ENCODE measurements at places on chromosomes 3 and 15.

DNA sequence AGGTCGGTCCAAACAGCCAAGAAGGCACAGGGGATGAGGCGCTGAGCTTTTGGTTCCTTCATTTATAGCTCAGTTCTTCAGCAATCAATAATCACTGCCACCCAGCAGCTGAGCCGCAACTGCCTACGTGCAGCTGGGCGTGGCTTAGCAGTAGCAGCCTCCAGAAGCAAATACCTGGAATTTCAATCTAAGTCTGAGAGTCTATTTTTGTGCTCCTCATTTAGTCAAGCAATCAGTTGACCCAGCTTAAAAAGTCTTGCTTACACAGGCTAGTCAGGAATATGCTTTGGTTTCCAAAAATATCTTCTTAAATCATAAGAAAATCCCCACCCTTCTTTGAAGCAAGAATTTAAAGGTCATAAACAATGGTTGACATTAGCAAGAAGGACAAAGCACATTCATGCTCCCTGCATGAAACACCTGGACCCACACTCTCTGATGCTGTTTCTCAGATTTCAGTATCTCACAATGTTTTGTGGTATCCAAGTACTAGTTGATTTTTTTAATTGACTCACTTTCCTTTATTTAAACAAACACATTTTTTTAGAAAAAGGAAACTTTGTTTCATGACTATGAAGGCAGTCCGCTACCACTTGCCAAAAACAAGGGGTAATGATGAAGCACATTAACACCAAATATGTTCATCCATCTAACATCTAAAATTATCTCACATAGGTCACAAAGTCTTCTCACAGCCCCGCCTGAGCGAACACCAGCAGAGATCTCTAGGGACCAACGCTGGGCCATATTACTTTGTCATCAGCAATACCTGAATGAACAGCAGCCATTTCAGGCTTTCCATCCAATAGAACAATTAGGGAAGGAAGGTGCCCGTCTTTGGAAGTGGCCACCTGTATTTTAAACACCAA, 106.1 kb downstream of the OXNAD1 start:
- no peak for DNase-seq

DNA sequence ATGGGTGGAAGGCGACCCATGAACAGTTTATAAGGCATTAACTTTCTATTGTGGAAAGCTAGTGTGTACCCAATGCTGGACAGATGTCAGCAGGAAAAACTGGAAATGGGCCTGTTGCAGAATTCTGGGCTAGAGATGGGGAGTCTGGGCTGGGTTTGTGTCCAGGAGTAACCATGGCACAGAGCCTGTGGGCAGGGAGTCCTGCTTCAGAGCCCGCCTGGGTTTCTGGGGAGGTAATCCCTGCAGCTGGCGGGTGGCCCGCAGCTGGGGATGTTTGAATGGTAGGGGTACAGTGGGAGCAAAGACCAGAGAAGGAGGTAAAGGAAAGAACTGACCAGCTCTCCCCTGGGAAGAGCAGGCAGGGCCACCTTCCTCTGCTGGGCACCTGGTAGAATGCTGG, 25.7 kb downstream of the ACAA1 start:
- no peak for DNase-seq

DNA sequence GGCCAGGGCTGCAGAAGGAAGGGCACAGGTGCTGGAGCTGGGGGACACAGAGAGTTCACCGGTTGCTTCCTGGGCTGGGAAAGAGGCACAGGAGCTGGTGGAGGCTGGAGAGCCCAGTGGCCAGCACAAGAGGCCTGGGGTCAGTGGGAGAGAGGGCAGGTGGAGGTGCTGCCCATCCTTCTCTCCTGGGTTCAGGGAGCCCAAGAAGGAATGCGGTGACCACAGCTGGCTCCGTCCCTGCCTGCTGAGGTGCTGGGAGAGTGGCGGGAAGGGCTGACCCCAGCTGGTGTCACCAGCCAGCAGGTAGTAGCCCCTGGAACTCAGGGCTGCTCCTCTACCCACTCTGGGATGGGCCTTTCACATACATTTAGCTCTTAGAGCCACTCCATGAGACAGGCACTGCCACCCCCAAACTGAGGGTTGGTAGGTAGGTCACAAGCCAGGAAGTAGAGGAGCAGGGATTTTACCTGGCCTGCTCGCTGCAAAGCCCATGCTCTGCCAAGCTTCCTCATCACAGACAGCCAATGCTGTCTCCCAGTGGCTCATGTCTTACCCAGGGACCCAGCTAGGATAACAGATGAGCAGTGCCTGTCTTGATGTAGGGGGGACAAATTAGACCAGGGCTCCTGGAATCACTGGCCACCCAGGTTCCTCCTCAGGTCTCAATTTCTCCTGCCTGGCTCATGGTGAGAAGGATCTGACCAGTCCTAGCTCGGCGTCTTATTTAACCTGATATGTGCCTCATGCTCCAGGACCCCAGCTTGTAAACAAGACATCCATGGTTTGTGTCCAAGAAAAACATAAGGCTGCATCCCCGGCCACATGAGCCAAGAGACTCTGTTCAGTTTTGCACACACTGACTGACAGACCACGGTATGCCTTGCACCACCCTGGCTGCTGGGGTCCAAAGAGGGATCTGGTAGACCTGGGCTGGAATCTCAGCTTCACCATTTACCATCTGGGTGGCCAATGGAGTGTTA, 119.2 kb downstream of the CORO2B start:
- DNase-seq: no peak

GRCh38 chr15:25795061-25795460, 68.1 kb downstream of the ATP10A start:
- no peak for DNase-seq

GRCh38 chr3:188104050-188104449, 49.9 kb upstream of the LPP start:
- DNase-seq: peak; percentile 4

Measured in islet precursor cell (in vitro differentiated cells).